SK-N-SH treated with all-trans-retinoic acid at 6 μM for 48 hours (cell line): ENCODE measurements at places on chromosomes 16 and 17.

DNA sequence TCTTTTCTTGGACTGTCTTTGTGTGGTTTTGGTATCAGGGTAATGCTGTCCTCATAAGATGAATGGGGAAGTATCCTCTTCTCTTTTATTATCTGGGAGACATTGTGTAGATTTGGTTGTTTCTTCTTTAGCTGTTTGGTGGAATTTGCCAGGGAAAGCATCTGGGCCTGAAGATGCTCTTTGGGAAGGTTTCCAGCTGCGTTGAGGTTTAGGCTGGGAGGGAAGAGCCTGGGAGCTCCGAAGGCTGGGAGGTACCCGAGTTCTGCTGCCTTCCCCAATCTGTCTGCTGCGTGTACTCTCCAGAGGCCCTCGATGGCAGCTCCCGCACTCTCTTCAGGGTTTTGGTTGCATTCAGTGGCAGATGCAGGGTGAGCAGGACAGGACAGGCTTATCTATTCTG lies 25.6 kb upstream of the CRISPLD2 start:
- ATAC-seq = no peak

GRCh38 chr16:73021866-73022495 lies 25.9 kb downstream of the ZFHX3 start:
- no peak for ATAC-seq

DNA sequence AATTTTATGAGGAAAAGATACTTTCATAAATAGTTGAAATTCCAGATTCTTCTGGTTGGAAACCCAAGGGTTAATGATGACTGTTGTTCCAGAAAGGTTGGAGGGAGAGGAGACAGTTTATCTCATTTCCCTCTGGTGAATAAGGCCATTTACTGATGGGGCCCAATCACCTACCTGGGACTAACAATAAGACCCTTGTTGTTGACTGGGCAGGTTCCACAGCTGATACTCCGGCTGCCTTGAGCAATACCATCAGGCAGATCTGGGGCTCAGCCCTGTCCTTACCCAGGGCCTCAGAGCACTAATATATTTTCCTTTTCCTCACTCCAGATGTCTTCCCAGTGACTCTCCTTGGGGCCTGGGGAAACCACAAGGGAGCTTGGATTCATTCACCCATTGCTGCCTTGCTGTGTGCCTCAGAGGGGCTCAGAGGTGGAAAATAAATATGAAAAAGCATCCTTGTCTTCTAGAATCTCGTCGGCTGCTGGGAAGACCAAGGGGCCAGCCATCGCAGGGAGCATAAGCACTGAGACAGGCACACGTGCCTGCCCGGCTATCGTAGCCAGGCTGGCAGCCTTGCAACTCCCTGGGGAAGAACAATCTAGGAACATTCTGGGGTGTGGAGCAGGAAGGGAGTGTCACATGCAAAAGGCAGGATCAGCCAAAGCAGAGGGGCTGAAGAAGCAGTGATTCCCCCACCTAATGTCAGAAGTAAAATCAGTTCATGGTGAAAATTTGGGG lies 54.4 kb downstream of the MPRIP start:
- ATAC-seq = no peak

- no peak for ATAC-seq
These were observed 50.7 kb downstream of the AATF start for GRCh38 chr17:36999471-36999870.

DNA sequence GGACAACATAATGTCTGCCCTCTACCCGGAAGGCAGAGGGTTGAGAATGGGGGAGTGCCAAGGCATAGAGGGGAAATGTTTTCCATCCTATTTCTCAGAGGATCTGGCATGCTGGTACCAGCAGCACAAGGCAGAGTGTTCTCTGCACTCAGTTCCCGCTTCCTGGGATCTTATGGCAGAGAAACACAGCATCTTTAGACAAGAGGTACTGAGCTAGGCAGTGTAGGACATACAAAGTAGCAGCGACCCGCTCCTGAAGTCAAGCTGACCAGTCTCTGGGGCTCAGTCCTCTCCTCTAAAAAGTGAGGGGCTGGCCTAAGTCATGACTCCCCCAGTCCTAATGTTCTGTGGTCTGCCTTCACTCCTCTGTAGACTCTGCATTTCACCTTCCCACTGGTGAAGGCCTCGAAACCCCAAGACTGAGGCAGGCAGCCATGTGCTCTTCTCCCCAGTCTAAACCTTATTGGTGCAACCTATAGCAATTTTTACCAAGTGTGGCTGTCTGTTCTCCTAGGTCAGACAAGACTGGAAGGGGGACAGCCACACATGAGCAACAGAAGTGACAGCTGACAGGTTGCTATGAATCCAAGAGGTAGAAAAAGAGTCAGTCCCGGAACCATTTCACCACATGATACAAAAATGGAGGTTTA lies 11.3 kb upstream of the TSPOAP1 start:
- ATAC-seq = no peak

DNA sequence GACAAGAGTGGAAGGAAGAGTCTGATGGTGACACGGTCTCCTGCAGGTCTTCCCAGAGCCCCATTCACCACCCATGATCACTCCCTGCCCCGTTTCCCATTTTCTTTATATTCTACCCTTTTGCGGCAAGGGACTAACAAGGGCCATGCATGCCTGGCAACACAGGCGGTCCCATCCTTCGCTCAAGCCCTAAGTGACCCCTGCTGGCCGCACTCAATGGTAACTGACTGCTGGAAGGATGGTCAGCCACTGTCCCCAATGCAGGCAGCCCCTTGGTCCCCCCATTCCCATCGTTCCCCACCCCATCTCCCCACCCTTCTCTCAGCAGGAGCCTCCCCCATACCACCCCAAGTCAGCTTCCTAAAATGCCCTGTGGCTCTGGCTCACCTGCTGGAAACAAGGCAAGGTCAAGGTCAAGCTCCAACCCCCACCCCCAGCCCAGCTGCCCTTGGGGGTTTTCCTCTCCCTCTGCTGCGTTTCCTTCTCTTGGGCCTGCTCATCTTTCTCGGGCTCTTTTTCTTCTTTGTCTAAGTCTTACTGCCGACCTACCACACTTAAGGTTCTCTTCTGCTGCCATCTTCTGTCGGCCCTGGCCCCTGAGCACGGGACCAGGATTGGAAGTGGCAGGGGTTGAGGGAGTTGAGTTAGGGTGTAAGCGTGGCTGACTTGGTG lies 116.0 kb downstream of the RPTOR start:
- no peak for ATAC-seq

DNA sequence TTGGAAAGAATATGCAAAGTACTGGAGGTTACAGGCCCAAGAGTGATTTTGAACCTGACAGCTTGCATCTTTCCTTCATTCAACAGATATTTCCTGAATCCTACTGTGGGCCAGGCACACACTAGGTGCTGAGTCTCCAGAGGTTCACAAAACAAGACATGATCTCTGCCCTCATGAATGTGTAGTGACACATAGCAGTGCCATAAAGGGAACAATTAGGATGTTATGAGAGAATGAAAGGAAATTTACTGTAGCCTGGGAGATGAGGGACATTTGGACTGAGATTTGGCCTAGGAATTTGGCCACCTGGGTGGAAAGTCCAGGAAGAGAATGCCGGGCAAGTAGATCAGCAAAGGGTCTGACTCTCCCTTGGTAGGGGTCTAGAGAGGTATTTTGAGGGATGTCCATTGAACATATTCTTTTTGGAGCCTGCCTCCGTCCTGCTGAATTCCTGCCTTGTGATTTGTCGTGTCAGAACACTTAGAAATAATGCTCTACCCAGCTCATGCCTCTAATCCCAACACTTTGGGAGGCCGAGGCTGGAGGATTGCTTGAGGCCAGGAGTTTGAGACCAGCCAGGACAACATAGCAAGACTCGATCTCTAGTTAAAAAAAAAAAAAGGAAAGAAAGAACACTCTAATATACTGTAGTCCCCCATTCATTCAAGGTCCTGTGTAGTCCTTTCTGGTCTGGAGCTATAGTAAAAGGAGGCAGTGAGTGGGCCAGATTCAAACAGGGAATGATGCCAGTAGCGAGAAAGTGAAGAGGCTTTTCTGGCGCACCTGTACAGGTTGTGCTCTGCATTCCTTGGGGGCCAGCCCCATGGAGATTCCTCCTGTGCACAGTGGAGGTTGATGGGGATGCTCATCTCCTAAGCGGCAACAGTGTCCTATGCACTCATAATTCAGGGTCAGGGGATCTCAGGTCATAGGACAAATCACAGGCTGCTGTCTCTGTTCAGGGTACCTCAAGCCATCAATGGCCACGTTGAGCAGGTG lies 90.6 kb upstream of the CLEC18A start:
- no peak for ATAC-seq
